ENCODE measurements at places on chromosomes 5 and 9.

GRCh38 chr5:2300421-2300820 is 417.7 kb upstream of the IRX4 start:
- no peak for DNase-seq

DNA sequence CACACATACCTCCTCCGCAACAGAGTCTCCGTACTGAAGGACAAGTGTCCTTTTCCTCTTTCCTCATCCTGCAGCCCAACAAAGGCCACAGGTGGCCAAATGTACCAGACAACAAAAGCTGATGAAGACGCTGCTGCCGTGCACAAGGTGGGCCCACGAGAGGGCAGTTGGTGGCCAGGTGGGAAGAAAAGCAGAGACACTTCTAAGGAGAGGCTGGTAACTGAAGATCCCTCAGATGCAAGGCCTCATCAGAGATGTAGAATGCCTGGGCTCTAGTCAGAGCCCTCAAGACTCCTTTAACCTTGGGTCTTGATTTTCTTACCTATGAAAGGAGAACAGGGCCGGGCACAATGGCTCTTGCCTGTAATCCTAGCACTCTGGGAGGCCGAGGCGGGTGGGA is 75.7 kb downstream of the NRG2 start:
- no peak for DNase-seq

GRCh38 chr9:6459718-6460117 is 46.7 kb downstream of the UHRF2 start:
- no peak for DNase-seq

GRCh38 chr9:70826562-70826961 is 294.9 kb downstream of the TRPM3 start:
- no peak for DNase-seq

DNA sequence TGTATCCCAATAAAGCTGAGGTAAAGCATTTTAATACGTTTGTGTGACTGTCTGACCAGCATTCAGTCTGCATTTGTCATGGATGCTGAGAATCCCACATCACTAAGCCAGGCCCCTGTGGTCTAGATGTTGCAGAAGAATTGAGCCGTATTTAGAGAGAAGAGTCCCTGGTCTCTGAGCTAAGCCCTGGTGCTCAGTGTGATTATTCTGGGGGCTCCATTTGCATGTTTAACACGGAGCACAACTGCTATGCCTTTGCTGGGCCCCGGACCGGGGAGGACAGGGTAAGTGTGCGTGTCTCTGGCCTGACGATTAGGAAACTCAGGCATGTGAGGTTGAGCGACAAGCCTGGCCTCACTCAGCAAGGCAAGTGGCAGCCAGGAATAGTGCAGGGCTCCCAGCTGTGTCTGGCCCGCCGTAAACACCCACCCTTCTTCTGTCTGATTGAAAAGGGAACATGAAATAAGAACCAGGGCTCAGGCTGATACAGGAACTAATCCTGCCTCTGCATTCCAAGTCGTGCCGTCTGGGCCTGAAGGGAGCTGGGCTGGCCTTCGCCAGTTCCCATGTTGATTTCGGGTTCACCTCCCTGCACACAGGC is 22.3 kb downstream of the FAM78A start:
- DNase-seq: no peak

- DNase-seq: no peak
Measured at GRCh38 chr5:181039931-181040630, at the start of gene BTNL9. BTNL9 (plus strand) TSS chr5:181040266; CDS start chr5:181045490, 5,224 bp downstream.

DNA sequence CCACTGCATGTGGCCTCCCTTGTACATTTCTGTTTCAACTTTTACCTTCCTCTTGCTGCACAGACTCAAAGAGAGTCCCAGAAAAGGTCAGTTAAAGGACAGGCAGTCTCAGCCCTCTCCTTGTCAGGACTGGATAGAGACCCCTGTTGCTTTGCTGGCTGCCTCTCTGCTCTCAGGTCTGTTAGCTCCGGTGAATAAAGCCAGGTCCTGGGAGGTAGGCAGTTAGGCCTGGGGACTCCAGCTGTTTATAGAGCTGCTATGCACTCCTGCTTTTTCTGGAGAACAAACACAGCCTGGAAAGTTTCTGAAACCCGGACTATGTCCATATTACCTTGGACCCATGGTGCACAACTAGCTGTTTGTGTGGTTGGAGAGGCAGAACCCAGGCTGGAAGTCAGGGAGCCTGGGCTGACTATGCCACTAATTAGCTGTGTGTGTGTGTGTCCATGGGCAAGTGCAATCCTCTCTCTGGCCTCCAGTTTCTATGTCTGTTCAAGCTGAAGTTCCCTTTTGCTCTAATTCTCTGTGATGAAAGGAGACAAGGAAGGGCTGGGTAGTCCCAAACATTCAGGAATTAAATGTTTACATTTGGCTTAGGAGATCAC is 42.9 kb downstream of the GLRA1 start:
- DNase-seq: no peak

DNA sequence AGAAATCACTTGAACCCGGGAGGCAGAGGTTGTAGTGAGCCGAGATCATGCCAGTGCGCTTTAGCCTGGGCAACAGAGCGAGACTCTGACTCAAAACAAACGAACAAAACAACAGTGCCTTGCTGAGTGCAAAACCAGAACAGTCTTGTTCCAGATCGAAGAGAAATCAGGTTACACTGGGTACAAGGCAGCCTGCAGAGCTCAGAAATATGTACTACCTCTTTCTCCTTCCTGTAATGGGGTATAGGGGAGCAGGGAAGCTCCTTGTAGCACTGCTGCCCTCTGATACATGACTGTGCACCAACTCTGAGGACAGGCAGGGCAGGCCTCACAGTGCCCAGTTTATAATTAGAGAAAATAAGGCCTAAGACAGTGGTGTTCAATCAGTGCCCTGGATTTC is 24.7 kb downstream of the TBC1D2 start:
- no peak for DNase-seq

- DNase-seq: no peak
Measured at GRCh38 chr9:96169484-96169883, 132.5 kb downstream of the HSD17B3 start.

DNA sequence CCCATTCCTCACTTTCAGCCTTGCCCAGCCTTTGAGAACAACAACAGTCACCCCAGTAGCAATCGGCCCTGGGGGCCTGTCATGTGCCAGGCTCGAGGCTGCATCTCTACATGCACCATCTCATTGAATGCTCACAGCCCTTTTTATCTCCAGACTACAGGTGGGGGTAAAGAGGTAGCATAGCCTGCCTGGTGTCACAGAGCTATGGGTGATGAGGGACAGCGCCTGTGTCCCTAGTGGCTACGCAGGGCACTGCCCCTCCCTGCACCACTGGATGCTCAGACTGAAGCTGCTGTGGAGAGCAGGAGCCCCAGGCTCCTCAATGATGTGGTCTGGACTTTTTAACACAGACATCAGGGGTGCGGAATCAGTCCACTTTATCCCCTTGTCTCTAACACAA is 2.8 kb downstream of the CAMK2A start:
- DNase-seq: no peak

DNA sequence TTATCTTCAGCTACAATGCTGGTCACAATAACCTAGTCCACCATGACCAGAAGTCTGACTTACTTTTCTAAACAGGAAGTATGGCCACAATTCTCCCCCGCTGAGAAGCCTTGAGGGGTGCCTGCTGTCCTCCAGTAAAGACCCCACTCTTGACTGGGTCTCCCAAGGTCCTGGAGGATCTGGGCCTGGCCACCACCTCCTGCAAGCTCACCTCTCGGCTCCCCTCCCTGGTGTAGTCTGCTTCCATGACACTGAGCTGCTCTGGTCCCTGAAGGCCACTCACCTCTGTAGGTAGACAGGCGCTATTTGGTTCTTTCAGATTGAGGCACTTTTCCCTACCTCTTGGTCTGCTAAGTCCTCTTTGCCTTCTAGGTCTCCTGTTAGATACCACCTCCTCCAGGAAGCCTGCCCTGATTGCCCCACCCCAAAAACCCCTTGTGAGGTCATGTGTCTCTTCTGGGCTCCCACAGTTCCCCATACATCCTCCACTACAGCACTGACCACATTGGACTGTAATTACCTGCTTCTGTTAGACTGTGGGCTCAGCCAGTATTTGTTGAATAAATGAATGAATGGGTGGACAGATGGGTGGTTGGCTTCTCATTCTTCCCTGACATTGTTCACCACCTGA is 62.6 kb upstream of the IER5L start:
- no peak for DNase-seq

- DNase-seq: no peak
Measured at GRCh38 chr9:17875886-17876285, 297.0 kb downstream of the SH3GL2 start.

DNA sequence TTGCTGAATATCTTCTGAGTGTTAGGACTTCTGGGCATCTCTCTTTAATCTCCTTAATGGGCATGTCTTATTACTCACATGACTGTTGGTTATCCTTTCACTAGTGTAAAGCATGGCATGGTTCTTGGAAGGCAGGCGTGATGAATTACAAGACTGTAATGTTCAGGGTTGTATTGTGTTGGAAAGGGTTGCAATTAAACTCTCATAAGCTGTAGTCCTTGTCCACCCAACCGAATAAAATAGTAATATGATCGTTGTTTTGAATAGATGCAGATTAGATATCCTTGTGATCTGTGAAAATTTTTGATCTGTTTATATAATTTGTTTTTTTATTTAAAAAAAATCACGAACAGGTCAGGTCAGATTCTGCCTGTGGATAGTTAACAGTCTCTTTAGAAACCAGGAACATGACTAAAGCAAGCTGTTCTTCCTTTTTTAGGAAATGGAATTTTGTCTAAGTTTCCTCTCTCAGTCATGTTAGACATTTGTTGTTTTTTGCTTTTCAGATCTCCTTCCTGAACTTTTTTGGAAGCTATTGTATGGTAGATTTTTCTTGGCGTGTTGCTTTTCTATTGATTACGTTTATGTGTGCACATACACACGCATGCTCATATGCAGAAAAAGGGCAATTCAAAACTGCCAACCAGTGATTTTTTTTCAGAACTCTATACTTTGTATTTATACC is 121.8 kb downstream of the ARHGEF28 start:
- DNase-seq: no peak

GRCh38 chr5:1249366-1250280 is 24.4 kb downstream of the SLC6A18 start:
- no peak for DNase-seq

DNA sequence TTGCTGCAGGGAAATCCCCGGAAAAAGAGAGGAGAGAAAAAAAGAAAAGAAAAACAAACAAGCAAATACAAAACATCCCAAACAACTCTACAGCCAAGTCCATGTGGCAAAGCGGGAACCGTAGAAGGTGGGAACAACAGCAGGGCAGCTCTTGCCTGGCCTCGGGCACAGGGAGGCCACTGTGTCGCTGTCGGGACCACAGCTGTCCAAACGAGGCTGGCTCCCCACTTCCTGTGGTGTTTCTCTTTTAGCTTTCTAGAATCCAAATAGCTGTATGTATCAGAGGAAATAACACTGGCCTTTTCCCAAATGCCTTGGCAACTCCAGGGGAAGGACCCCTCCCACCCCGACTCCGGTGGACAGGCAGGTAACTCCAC is 41.6 kb upstream of the EQTN start:
- no peak for DNase-seq

DNA sequence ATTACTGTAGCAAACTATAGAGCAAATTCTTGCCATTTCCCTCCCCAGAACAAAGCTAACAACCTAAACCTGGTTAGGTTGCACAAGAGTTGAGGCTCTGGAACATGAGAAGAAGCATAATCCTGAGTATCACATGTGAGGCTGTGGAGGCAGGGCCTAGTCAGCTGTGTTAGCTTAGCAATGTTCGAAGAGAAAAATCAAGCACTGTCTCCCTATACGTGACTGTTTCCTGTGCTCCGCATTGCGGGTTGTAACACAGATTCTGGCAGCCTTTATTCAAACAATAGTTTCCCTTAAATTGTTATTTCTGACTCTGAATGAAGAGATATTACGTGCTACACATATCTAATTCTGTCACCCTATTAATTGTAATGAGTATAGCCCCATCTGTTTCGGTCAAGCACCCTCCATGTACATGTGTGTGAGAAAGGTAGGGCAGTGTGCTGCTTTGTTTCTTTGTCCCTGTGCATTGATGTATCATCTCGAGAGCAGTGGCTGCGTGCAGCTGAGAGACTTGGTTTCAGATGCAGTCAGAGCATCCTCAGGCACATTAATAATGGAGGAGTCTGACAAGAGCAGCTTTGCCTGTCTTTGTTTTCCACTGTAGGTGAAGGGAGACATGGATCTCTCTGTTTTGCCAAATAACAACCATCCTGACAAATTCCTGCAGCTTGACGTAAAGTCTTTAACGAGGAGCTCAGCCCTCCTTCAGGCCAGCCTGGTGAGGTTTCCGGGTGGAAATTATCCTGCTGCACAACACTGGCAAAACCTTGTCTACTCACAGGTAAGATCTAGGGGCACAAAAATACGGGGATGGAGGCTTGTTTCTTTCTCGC is at the start of gene MINAR2:
Gene MINAR2 (plus strand): TSS at position 523 of the 836 bp plus-strand sequence. CDS start 97 bp downstream, at position 620.
- no peak for DNase-seq

- no peak for DNase-seq
Measured at GRCh38 chr9:7358876-7359275, 440.7 kb downstream of the DMAC1 start.

GRCh38 chr5:138234651-138235050 is 21.5 kb upstream of the CDC23 start:
- no peak for DNase-seq

DNA sequence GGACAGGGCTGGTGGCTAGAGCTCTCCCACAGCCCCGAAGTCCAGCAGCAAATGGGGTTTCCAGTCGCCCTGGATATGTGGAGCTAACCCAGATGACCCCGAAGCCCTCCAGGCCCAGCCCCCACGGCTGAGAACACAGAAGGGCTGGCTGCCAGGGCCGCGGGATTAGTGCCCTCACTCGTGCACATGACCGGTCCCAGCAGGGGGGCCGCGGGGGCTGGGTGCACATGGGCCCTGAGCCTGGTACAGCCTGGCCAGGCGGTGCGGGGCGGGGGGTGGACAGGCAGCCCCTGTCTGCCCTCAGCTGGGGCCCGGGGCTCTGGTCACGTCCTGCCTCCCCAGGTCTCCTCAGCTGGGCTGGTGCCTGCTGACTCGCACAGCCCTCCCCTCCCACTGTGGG is 5.9 kb downstream of the SSNA1 start:
- no peak for DNase-seq

DNA sequence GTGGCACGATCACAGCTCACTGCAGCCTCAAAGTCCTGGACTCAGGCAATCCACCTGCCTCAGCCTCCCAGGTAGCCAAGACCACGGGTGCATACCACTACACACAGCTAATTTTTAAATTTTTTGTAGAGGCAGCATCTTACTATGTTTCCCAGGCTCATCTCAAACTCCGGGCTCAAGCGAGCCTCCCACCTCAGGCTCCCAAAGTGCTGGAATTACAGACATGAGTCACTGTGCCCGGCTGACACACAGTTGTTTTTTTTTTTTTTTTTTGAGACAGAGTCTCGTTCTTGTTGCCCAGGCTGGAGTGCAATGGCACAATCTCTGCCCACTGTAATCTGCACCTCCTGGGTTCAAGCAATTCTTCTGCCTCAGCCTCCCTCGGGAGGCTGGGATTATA is 70.1 kb upstream of the CNOT6 start:
- no peak for DNase-seq

- DNase-seq: no peak
Measured at GRCh38 chr9:98381311-98382103, 126.1 kb upstream of the TBC1D2 start.

- no peak for DNase-seq
Measured at GRCh38 chr9:135592331-135592590, 30.7 kb downstream of the PAEP start.
